ENCODE measurements at places on chromosomes 3 and 15. TPM values are rescaled to one million over a fixed set of nuclear protein-coding genes. Genes with fewer than 3 reads are reported as not detected.
A peak's percentile ranks its signal among the peaks of the same experiment; 100 is the strongest.

Gene LMAN1L
- not detected for total RNA-seq

- no peaks in the 10 kb centered on the region for H3K4me1 ChIP-seq
- H3K4me3 ChIP-seq = no peak overlapping the region
- H3K36me3 ChIP-seq = no peaks in the 10 kb centered on the region
- H3K27ac ChIP-seq = no peak overlapping the region
- no peaks in the 10 kb centered on the region for H3K27me3 ChIP-seq
Measured at GRCh38 chr15:92468991-92469390, 75.3 kb downstream of the ST8SIA2 start.

- no peak for DNase-seq
- no peaks in the 10 kb centered on the region for H3K4me1 ChIP-seq
- H3K27me3 ChIP-seq = peaks cover 6% of the 10 kb centered on the region
- H3K36me3 ChIP-seq = no peaks in the 10 kb centered on the region
- H3K27ac ChIP-seq = no peak overlapping the region
Measured at GRCh38 chr3:182258538-182259177, 534.6 kb upstream of the ATP11B start.

GRCh38 chr3:144127014-144127413, 155.4 kb downstream of the DIPK2A start:
- no peaks in the 10 kb centered on the region for H3K4me1 ChIP-seq
- H3K4me3 ChIP-seq = no peak overlapping the region
- H3K27ac ChIP-seq = no peak overlapping the region
- no peak for DNase-seq
- H3K27me3 ChIP-seq = no peaks in the 10 kb centered on the region
- no peaks in the 10 kb centered on the region for H3K36me3 ChIP-seq

DNA sequence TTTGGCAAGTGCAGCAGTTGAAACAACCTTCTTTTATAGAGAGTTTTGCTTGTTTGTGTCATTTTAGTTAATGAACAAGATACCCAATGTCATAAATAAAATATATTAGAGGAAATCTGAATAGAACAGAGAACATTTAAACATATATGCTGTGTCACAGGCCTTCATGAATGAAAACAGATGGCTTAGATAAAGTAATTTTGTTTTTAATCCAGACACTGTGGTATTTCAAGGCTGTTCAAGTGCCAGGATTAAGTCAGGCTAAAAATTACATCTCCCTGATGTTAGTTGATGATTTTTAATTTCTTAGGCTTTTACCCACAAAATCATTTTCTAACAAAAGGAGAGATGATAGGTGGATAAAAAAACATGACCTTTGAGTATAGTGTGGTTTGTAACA, 4.9 kb upstream of the ACKR4 start:
- H3K4me3 ChIP-seq = no peak overlapping the region
- H3K4me1 ChIP-seq = peaks cover 22% of the 10 kb centered on the region
- no peak overlapping the region for H3K27ac ChIP-seq
- no peaks in the 10 kb centered on the region for H3K27me3 ChIP-seq

DNA sequence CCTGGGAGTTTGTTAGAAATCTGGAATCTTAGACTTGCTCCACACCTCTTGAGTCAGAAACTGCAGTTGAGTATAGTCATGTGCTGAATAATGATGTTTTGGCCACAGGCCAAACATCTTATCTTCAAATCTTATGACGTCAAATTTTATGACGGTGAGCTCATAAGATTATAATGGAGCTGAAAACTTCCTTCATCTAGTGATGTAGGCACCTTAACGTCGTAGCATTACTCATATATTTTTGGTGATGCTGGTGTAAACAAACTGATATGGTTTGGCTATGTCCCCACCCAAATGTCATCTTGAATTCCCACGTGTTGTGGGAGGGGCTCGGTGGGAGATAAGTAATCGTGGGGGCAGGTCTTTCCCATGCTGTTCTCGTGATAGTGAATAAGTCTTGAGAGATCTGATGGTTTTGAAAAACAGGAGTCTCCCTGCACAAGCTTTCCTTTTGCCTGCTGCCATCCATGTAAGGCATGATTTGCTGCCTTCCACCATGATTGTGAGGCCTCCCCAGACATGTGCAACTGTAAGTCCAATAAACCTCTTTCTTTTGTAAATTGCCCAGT, 268.0 kb upstream of the PROK2 start:
- DNase-seq = no peak
- H3K27me3 ChIP-seq = peaks cover 10% of the 10 kb centered on the region
- H3K36me3 ChIP-seq = no peaks in the 10 kb centered on the region
- H3K4me1 ChIP-seq = peaks cover 8% of the 10 kb centered on the region
- no peak overlapping the region for H3K4me3 ChIP-seq

GRCh38 chr15:24955531-24955921, 739 bp downstream of the SNRPN start:
- no peak for DNase-seq
- no peaks in the 10 kb centered on the region for H3K36me3 ChIP-seq
- H3K4me3 ChIP-seq = peak overlapping the region; percentile 92
- peaks cover 16% of the 10 kb centered on the region for H3K4me1 ChIP-seq
- H3K27ac ChIP-seq = peak overlapping the region; percentile 92
- H3K27me3 ChIP-seq = no peaks in the 10 kb centered on the region

- no peaks in the 10 kb centered on the region for H3K36me3 ChIP-seq
- no peak for DNase-seq
- H3K4me1 ChIP-seq = no peaks in the 10 kb centered on the region
- H3K4me3 ChIP-seq = no peak overlapping the region
- no peak overlapping the region for H3K27ac ChIP-seq
Measured at GRCh38 chr3:38576526-38577370, 72.7 kb downstream of the SCN5A start.

- H3K4me3 ChIP-seq = no peak overlapping the region
- no peaks in the 10 kb centered on the region for H3K36me3 ChIP-seq
- no peaks in the 10 kb centered on the region for H3K4me1 ChIP-seq
- no peak for DNase-seq
- H3K27me3 ChIP-seq = peaks cover 24% of the 10 kb centered on the region
- no peak overlapping the region for H3K27ac ChIP-seq
Measured at GRCh38 chr15:101437618-101438481, 51.7 kb downstream of the PCSK6 start.

DNA sequence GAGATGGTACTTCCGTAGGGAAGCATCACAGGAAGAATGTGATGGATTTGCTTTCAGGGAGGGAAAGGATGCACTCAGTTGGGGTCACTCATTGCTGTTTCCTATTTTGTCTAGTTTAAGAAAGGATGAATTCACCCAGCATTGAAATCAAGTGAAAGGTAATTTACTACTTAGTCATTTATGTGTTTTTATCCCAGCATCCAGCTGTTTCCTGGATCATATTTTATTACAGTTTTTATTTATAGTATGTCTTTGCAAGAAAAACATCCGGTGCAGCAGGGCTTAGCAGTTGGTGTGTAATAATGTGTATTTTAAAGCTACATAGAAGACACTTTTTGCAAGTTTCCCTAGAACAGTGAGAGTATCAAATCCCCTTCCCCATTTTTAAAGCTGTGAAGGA, 37.4 kb upstream of the GOLGA8B start:
- H3K27ac ChIP-seq = no peak overlapping the region
- peaks cover 7% of the 10 kb centered on the region for H3K4me1 ChIP-seq
- peaks cover 23% of the 10 kb centered on the region for H3K27me3 ChIP-seq
- no peaks in the 10 kb centered on the region for H3K36me3 ChIP-seq
- H3K4me3 ChIP-seq = no peak overlapping the region

DNA sequence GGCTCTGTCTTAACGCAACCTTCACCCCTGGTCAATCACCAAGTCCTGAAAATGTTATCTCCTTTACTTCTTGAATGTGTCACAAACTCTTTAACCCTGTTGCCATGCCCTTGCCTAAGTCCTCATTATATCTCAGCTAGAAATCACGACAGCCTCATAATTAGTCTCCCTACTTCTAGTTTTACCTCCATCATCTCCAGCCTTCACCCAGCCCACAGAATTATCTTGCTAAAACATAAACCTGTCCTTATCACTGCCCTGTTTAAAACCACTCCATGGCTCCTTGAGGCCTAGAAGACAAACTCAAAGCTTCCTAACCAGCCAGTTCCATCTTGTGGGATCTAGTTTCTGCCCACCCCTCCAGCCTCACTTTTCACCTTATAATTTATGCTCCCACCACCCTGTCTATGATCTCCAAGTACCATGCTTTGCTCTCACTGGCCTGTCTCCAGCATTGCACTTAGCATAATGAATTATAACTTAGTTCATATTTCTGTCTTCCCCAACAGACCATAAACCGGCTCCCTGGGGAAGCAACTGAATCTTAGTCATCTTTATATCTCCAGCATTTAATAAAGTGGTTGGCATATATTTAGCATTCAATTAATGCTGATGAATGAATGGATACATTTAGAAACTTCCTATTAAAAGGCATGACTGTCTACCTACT, 39.2 kb downstream of the GPR176 start:
- DNase-seq = no peak
- no peak overlapping the region for H3K27ac ChIP-seq
- no peaks in the 10 kb centered on the region for H3K27me3 ChIP-seq
- peaks cover 7% of the 10 kb centered on the region for H3K4me1 ChIP-seq

All from chondrocyte (in vitro differentiated cells).